ENCODE measurements at places on chromosomes 5 and 9. TPM values are rescaled to one million over a fixed set of nuclear protein-coding genes. Genes with fewer than 3 reads are reported as not detected.

The SEPTIN8 gene
- total RNA-seq: 61.1 TPM

The IQGAP2 gene
- 159 TPM for total RNA-seq

The MARVELD2 gene
- 22.9 TPM for total RNA-seq

The PITX1 gene
- 5.0 TPM for total RNA-seq

The WNT8A gene
- not detected for total RNA-seq

The IFNB1 gene
- not detected for total RNA-seq

The RGS7BP gene
- 0.38 TPM for total RNA-seq

The LRRC19 gene
- 96.9 TPM for total RNA-seq

The TLR4 gene
- 14.9 TPM for total RNA-seq

The CSF1R gene
- 39.0 TPM for total RNA-seq

The PCDHAC1 gene
- total RNA-seq: 0.14 TPM

The ECM2 gene
- 1.0 TPM for total RNA-seq

The STXBP1 gene
- total RNA-seq: 37.1 TPM

The ARHGEF37 gene
- 13.4 TPM for total RNA-seq

The FBP2 gene
- not detected for total RNA-seq

The CORO2A gene
- 56.1 TPM for total RNA-seq

The OGN gene
- total RNA-seq: 2.1 TPM

The RFESD gene
- 1.4 TPM for total RNA-seq

The ZFP62 gene
- 41.5 TPM for total RNA-seq

The JAKMIP2 gene
- total RNA-seq: 0.90 TPM

The LECT2 gene
- total RNA-seq: not detected

The RASEF gene
- 17.2 TPM for total RNA-seq

The PCDHGC4 gene
- 1.6 TPM for total RNA-seq

The SLC36A2 gene
- not detected for total RNA-seq

The VCAN gene
- 20.5 TPM for total RNA-seq

The PCDHGB7 gene
- total RNA-seq: 17.9 TPM

The HRCT1 gene
- total RNA-seq: 82.1 TPM

The CCDC192 gene
- total RNA-seq: not detected

The UNC5A gene
- total RNA-seq: 0.16 TPM

The TMEM174 gene
- total RNA-seq: not detected

The SPATA31A3 gene
- total RNA-seq: not detected

The PCDHA4 gene
- total RNA-seq: 0.93 TPM

The POU5F2 gene
- 2.3 TPM for total RNA-seq
